Activated CD8-positive, alpha-beta memory T cell treated with anti-CD3 and anti-CD28 coated beads for 1 hour (primary cell): ENCODE measurements at places on chromosomes 13 and 19.

DNA sequence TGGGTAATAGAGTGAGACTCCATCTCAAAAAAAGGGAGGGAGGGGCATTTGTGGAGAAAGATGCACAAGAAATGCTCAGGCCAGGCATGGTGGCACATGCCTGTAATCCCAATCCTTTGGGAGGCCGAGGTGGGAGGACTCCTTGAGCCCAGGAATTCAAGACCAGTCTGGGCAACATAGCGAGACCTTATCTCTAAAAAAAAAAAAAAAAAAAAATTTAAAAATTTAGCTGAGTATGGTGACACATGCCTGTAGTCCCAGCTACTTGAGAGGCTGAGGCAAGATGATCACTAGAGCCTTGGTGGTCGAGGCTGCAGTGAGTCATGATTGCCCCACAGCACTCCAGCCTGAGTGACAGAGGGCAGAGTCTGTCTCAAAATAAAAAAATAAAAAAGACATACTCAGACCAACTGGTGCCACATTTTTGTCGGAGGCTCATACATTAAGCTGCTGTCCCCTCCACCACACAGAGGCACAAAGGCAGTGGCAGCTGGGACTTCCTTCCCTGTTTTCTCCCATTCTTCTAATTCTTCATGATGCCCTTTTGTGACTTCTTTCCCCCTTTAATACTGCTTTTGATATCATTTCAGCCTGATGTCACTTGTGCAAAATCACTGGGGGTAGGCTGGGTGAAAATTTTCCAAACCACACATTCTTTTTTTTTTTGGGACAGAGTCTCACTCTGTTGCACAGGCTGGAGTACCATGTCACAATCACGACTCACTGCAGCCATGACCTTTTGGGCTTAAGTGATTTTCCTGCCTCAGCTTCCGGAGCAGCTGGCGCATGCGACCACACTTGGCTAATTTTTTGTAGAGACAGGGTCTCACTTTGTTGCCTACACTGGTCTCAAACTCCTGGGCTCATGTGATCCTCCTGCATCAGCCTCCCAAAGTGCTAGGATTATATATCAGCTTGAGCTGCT lies 26.8 kb upstream of the CXCL17 start:
- DNase-seq, result no peak

DNA sequence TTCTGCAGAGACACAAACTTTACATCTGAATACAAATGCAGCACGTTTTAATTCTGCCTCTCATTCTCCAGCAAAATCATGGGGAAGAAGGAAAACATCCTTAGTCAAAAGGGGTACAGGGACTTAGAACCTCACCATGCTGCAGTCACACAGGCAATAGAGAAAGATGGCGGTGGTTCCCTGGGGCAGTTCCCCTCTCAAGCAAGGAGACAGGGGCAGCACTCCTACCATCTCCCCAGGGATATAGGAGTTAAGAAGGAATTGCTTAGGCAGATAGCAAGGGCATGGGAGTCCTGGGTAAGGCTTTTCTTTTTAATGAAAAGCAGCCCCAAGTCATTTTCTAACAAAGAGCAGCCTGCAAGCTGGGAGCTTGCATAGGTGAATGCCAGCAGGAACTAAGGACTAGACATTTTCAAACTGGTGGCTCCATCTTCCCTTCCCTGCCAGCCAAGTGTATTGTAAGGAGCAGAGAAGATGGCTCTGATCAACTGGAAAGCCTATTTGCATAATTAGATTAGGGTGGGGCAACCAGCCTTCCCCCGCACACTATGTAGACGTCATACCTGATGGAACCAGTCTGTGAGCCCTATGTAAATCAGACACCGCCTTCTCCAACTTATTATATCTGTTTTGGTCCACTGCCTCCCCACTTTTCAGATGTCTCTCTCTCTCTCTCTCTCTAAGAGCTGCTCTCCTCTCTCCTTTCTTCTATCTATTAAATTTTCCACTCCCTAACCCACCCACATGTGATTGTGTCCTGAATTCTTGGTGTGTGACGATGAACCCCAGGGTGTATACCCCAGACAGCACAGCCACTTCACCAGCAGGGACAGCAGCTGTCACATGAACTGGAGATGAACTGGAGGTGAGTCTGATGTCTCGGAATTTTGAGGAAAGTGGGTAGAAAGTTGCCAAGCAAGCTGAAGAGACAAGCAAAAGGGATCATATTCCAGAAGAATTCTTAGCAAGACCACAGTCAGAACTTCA lies 514.5 kb downstream of the IRS2 start:
- no peak for DNase-seq

DNA sequence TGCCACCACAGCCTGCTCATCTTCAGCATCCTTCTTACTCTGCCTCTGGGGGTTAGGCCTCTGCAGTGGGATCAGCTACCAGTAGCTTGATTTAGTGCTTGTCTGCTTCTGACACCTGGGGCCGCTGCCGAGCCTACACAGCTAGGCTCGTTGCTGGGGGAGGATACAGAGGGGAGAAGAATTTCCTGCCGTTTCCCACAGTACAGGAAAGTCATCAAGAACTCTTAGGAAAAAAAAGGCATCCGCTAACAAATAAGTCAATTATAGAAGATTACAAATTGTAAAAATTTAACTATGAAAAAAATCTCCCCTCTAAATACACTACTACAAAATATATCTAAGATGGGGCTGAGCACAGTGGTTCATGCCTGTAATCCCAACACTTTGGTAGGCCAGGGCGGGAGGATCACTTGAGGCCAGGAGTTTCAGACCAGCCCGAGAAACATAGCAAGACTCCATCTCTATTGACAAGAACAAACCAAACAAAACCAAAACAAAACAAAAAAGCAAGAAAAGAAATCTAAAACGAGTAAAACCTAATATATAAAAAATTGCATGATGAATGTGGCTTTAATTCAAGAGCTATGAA lies 26.7 kb downstream of the LATS2 start:
- no peak for DNase-seq

GRCh38 chr19:46697204-46697960 lies 19.5 kb downstream of the PRKD2 start:
- DNase-seq, result no peak

DNA sequence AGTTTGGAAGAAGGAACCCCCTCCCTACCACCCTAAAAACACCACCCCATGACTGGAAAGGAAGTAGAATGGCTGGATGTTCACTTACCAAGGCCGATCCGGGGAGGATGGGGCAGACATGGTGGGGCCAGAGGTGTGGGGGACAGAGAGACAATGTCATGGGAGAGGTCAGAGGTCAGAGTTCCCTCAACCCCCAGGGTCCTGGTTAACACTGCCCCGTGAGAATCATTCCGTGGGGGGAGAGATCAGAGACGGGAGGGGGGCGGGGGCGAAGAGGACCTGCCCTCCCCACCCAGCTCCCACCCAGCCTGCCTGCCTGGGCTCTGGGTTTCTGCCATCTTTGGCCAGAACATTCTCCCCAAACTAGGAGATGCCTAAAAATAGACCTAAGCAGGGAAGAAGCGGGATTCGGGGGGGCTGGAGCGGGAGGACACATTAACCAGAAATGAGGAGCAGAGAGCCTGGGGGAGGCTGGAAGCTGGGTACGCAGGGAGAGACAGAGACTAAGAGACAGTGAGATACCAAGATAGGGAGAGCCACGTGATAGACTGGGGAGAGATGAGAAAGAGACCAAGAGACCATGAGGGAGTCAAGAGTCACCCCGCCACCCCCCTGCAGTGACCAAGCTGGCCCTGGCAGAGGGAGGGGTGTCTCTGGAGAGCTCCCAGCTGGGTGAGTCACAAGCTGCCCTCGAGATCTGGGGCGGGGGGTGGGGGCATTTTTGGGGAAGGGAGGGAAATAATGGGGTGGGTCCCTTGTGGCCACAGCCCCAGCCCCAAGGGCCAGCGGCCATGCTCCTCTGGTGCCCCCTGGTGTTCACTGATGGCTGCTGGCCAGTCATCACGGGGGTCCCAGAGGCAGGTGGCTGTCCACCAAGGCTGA lies 6.1 kb upstream of the KANK2 start:
- peak; percentile 23 for DNase-seq

DNA sequence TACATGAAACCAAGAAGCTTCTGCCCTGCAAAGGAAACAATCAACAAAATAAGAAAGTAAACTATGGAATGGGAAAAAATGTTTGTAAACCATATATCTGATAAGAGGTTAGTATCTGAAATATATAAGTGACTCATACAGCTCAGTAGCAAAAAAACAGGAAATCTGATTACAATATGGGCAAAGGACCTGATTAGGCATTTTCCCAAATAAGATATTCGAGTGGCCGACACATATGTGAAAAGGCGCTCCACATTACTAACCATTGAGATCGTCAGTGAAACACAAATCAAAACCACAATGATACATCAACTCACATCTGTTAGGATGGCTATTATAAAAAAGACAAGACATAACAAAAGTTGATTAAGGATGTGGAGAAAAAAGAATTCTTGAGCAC lies 2818.6 kb upstream of the PCDH20 start:
- DNase-seq, result no peak

DNA sequence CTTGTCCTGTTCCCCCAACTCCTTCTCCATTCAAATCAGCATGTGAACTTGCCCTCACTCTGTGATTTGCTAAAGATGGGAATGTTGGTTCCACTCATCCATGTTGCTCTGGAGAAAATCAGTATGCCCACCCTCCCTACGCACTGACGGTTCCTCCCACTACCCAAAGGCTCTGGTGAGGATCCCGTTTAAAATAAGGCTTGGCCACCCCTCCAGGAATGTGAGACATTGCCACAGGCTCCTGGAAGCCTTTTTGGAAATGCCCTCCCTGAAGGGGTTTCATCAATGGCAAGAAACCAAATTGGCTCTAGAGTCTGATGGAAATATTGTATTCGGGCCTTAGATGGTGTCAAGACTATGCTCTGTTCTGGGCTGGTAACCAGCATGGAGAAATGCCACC lies 187.3 kb downstream of the USP12 start:
- no peak for DNase-seq

- DNase-seq, result no peak
Observed at GRCh38 chr19:34066007-34066643, 106.2 kb upstream of the LSM14A start.

GRCh38 chr13:112068540-112069060 lies 1.7 kb downstream of the SOX1 start:
- DNase-seq, result no peak

- DNase-seq, result peak; percentile 67
Observed at GRCh38 chr19:1855040-1855827, 7.0 kb upstream of the REXO1 start.

DNA sequence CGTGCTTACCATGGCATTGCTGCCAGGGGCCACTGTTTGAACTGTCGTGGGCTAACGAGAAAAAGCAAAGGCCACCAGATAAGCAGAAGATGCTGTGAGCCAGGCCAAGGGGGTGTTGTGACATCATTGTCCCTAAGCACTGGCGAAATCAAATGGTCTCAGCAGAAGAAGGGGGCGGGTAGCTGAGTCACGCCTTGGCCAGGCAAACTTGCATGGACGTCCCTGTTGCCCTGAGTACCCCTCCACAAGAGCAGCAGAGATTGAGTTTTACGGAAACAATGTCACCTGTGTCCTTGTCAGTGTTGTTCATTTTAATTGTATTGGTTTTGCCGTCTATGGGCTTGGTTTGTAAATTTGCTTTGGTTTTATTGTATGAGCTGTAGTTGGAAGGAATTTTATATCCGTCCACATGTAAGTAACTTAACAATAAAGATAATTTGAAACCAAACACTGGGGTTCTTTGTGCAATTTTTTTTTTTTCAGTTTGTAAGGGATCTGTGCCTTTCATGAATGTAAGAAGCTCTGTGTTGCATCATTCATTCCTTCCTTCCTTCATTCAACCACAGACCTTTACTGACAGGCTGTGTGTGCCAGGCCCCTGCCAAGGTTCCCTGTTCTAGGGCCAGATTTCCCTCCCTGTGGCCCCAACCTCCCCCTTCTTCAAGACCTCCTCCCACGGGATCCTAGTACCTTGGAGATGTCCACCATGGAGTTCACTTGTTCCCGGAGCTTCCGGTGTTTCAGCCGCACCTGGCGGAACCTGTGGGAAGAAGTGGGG lies 12.3 kb downstream of the KCNN4 start:
- DNase-seq, result no peak

DNA sequence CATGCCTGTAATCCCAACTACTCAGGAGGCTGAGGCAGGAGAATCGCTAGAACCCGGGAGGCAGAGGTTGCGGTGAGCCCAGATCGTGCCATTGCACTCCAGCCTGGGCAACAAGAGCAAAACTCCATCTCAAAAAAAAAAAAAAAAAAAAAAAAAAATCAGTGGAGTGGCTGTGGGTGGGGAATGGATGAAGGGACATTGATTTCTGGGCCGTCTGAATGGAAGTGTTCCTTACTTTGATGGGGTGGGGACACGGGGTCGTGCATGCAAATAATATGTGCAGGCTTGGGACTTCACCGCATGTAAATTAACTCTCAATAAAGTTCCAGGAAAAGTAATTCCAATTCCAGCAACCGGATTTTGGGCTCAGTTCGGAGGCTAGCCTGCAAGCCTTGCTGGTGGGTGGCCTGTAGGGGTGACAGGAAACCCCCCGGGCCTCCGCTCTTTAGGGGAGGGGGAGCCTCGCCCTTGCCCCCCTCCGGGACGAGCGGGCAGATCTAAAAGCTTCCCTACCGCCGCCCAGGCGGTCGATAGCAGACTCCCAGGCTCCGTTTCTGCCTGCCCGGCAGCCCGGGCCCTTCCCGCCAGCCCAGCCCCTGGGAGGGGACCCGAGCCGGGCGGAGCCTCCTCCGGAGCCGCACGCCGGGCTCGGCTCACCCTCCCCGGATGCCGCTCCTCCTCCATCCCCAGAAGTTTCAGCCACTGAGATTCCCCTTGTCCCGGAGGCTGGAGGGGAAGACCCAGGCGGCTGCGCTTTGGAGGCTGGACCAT lies 48.0 kb upstream of the ADGRE5 start:
- no peak for DNase-seq

DNA sequence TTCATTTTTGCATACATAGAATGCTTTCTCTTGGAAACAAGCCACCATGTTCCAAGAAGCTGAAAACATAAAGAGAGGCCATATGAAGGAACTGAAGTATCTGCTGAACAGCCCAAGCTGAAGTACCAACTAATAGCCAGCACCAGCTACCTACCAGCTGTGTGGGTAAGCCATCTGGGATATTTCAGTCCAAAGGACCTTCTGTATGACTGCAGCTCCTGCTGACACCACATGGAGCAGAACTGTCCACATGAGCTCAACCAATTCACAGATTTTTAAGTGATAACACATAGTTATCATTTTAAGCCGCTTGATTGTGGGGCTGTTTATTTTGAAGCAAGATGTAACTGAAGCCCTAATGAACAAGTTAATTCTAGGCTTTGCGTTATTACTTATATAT lies 621.1 kb upstream of the KLHL1 start:
- DNase-seq, result no peak
